CD4-positive, alpha-beta T cell treated with Interleukin-10 for 1 hour (primary cell): ENCODE measurements at places on chromosomes 3 and 15.
A peak's percentile ranks its signal among the peaks of the same experiment; 100 is the strongest.

DNA sequence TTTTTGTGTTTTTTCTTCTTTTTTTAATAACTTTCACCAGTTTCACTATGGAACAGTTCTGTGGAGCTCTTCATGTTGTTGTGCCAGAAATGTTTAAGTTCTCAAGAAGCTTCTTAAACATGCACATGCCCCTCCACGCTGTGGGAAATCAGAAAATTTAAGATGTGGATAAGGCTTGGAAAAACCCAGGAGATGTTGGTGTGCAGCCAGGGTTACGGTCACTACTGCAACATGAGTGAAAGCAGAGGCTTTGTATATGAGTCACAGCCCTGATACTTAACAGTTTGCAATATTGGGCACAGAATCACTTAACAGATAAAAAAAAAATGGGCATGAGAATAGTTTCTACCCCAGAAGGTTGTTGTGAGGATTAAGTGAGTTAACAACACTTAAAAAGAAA lies 399.9 kb downstream of the LRTM1 start:
- DNase-seq = no peak

GRCh38 chr3:66400411-66401156 lies 100.2 kb downstream of the LRIG1 start:
- DNase-seq = no peak

- DNase-seq = no peak
Measured at GRCh38 chr3:133377396-133377795, 22.5 kb upstream of the BFSP2 start.

DNA sequence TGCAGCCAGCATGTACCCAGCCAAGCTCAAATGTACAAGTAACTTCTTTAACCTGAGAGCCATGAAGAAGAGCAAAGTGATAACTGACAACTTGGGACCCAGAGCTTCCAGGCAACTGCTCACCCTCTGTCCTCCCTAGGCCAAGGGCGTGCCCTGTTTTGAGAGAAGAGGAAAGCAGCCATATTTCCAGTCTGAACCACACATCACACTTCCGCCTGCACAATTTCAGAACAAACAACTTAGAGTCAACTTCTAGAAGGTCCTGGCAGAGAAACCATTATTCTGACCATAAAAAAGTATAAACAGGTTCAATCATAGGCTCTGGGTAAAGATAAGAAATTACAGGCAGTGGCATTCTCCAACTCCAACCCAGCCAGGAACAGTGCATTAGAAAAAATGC lies 50.1 kb downstream of the ITGB5 start:
- peak; percentile 4 for DNase-seq

DNA sequence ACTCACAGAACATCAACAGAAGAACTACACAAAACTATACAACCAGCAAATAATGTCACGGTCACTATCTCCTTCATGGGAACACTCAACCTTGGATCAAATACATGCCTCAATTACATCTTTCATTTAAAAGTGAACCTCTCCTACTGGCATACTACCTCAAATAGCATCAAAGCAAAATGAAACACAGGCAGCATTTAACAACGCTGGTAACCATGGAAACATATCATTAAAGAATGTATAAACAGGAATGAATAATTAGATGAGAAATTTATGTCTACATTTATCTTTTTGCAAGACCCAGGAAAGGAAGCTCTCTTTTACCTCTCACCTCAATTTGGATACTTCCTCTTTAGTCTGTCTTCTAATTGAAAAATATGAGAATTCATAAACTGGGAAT lies 172.4 kb downstream of the SPATA16 start:
- DNase-seq = no peak

- DNase-seq = no peak
Measured at GRCh38 chr15:79967298-79968182, 3.5 kb downstream of the BCL2A1 start.

GRCh38 chr3:121592856-121593702 lies at the start of gene FBXO40:
Gene FBXO40, plus strand, starts transcription at chr3:121593379. Its CDS starts 27,197 bp downstream, at chr3:121620576.
- no peak for DNase-seq

DNA sequence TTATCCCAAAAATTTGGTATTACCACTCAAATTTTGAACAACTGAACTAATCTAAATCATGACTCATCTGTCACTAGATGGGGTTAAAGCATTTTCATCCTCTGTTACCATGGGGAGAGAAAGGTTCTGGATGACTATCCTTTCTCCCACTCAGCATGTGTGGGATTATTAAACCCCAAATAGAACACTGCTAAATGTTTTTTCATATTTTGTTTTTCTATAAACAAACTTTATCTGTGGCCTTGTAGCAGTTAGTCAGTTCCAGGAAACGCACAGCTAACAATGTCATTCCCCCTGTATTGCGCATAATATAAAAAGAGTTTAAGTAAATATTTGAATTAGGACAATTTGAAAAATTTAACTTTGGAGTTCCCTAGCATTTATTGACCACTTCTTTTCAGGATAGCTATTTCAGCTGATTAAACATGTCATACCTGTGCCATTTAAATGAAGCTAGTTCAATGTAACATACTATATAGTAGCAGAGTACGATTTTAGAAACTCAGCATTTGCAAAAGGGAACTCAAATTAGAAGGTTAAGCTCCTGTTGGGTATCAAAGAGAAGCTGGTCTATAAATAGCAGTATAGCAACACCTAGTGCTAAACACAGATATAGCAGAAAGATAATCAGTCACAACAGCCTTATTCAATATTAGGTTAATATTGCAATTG lies 9.2 kb upstream of the TMEM212 start:
- DNase-seq = peak; percentile 12

DNA sequence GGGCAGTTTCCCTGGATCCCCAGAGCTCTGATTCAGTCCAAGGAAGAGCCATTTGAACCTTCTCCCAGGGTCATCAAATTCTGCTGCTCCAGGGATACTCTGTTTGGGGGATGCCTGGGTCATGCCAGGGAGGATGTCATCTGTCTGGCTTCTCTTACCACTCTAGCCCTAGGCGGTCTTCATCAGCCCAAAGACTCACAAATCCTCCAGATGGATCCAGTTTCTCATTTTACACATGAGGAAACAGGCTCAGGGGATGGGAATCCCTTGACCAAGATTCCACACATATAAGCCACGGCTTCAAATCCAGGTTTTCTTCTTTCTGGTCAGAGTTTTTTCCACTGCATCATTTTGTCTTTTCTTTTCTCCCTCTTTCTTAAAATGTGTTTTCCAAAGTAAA lies 36.7 kb downstream of the SLC28A1 start:
- no peak for DNase-seq

GRCh38 chr3:99920481-99921376 lies 103.1 kb downstream of the CMSS1 start:
- no peak for DNase-seq

- DNase-seq = no peak
Measured at GRCh38 chr3:15822281-15822680, 24.5 kb upstream of the ANKRD28 start.

- peak; percentile 38 for DNase-seq
Measured at GRCh38 chr3:23748398-23749110, 57.2 kb upstream of the UBE2E1 start.

DNA sequence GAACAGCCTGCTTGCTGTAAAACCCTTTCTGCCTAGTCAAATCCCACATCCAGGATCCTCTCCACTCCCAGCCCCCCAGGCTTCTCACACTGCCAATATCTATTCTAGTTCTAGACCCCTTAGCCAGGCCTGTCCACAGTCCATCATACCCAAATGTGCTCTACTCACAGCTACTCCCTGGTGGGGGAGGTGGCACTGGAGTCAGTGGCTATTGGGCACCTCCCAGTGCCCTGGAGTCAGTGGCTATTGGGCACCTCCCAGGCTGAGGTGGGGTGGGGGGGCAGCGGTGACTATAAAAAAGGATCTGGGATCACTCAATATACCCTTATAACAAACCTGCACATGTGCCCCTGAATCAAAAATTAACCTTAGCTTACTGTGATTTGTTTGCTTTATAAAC lies 773 bp upstream of the DISP2 start:
- DNase-seq = no peak

- no peak for DNase-seq
Measured at GRCh38 chr3:134956395-134956794, 161.3 kb downstream of the EPHB1 start.

- no peak for DNase-seq
Measured at GRCh38 chr3:10516544-10517452, 11.4 kb upstream of the ATP2B2 start.

- no peak for DNase-seq
Measured at GRCh38 chr15:71203586-71204474, 88.6 kb downstream of the THSD4 start.

GRCh38 chr3:155196131-155197021 lies 97.1 kb downstream of the STRIT1 start:
- no peak for DNase-seq

DNA sequence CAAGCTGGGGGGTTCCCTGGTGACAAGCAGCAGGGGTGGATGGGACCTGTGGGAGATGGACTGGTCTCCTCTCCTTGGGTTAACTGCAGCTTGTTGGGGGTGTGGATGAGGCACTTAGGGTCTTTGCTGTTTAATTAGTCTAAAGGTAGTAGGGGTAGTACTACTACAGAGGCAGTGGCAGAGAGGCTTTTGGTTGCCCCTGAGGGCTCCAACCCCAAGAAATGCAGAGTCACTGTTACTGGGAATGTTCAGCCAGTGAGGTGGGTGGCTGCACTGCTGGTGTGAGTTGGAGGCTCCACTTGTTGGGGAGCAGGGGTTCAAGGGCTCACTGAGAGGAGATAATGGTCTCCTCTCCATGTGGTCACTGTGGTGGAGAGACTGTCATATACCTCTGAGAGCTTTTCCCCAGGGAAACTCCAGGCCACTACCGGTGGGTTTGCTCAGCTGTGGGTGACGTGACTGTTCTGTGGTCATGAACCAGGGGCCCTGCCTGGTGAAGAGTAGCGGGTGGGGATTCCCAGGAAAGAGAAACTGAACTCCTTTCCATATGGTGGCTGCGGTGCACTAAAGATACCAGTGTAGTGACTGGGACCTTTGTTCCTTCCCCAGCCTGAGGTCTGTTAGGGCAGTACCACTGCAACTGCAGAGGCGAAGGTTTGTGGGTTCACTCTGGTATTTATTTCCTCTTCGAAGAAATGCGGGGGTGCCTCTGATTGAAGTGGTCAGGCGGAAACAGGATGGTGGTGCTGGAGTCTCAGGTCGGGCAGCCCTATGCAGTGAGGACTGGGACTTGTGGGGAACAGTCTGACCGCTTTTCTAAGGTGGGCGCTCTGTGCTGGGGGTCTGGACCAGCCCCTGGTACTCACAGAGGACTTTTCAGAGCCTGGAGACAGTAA lies 68.9 kb upstream of the TNFSF10 start:
- DNase-seq = peak; percentile 87

- DNase-seq = peak; percentile 17
Measured at GRCh38 chr3:195258449-195259153, 12.4 kb downstream of the XXYLT1 start.

- DNase-seq = no peak
Measured at GRCh38 chr3:46186471-46187340, 21.4 kb downstream of the CCR1 start.

- no peak for DNase-seq
Measured at GRCh38 chr3:46578973-46579755, 13.1 kb upstream of the LRRC2 start.

DNA sequence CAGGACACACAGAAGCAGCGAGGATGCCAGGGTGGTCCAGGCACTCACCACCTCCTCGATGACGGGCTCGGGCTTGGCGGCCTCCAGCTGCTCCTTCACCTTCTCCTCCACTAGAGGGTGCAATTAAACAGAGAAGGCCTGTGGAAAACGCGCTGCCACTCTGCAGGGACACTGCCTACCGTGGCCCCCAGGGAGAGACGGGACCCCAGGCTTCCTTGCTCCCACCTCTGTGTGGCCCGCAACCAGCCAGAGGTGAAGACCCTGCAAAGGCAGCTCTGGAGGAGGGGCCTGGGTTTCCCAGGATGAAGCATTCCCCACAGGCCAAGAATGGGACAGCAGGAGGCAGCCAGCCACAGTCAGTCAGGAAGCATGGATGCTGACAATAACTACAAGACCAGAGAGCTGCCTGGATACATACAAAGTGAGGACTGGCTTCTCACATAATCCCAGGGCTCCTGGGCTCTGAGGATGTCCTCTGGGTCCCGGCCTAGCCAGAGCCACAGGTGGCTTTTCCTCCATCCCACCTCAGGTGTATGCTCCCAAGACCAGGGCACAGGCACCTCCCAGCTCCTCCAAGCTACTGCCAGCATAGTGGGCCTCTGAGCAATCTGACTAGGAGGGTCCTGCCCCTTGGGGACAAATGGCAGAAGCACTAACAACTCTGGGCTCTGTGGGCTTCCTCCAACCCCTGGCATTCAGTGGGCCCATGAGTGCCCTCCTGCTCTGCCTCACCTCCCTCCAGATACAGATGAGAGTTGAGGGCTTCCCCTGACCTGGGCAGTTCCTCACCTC lies 46.2 kb downstream of the PTH1R start:
- peak; percentile 55 for DNase-seq
